Activated CD4-positive, alpha-beta T cell treated with anti-CD3 and anti-CD28 coated beads, Interleukin-2, amount 50 U/mL, for 24 hours (primary cell): ENCODE measurements at places on chromosomes 7 and 10.
A peak's percentile ranks its signal among the peaks of the same experiment; 100 is the strongest.

- DNase-seq = no peak
Observed at GRCh38 chr10:104066945-104067344, 18.7 kb downstream of the COL17A1 start.

DNA sequence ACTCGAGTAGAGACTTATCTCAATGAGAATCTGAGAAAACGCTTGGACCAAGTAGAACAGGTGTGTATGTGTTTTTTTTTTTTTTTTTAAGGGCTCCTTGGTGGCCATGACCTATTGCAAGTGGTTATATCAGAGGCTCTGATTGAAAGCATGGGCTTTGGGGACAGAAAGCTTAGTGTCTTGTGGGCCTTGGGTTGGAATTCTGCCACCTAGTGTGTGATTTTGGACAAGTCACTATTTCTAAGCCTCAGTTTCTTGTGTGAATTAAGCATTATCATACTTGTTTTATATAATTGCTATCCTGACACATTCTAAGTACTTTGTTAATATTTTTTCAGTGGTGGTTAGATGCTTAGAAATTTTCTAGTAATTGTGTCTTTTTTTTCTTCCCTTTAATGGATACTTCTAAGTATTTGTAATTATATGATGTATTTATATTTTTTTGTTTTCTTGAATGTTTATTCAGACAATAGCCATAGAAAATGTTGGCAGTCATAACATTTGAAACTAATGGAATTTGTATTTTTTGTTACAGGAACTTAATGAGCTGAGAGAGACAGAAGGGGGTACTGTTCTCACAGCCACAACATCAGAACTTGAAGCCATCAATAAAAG lies 33.1 kb downstream of the SMC3 start:
- DNase-seq = no peak

- no peak for DNase-seq
Observed at GRCh38 chr10:88528201-88528600, 54.9 kb downstream of the RNLS start.

DNA sequence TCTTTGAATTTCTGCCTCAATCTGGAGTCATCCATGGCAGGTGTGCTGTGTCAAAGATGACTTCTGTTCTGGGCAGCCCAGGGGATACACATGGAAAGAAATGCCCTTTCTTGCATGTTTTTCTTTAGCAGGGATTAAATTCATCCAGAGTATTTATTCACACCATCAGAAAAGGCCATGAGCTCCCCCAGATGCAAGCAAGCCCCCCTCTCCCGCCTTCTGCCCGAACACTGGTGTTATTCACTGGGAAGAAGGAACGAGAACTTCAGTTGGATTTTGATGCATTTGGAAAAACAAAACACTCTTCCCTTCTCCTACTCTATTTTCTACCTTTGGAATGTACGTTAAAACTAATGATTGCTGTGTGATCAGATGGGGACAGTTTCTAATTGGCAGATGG lies 1.4 kb downstream of the PLPP4 start:
- DNase-seq = no peak

GRCh38 chr7:46421441-46422230 lies 500.6 kb upstream of the IGFBP3 start:
- DNase-seq = no peak

GRCh38 chr7:142983825-142984224 lies 21.7 kb upstream of the KEL start:
- no peak for DNase-seq

- no peak for DNase-seq
Observed at GRCh38 chr7:84261509-84261908, 66.9 kb upstream of the SEMA3A start.

DNA sequence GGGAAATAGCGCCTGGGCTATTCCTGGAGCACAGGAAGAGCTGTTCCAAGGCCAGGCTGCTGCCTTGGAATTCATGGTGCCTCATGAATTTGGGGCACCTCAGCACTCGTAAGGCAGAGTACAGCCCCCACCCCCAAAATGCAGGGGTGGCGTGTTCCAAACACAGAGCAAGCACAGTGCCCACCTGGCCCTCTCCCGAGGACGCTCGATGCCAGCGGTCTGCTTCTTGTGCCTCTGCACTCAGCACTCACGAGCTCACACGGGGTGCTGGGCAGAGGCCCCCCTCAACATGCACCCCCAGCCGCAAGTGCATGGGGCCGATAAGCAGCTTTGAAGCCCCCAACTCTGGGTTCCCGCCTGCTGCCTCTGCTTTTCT lies 60.1 kb downstream of the ZRANB1 start:
- no peak for DNase-seq

DNA sequence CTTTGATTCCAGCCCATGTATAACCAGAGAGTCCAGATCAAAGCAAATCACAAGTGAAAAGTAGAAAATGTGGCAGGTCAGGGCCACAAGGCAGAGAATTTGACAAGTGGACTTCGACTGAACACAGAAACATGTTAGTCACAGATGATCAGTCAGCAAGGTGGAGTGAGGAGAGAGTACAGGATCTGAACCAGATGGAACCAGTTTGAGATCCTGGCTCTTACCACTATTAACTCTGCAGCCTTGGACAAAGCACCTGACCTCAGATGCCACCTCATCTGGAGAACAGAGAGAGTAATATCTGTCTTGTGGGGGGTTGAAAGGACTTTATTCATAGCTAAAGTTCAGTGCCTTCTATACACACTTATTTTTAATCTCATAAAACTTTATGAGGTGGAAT lies 4.4 kb downstream of the MRLN start:
- DNase-seq = no peak

DNA sequence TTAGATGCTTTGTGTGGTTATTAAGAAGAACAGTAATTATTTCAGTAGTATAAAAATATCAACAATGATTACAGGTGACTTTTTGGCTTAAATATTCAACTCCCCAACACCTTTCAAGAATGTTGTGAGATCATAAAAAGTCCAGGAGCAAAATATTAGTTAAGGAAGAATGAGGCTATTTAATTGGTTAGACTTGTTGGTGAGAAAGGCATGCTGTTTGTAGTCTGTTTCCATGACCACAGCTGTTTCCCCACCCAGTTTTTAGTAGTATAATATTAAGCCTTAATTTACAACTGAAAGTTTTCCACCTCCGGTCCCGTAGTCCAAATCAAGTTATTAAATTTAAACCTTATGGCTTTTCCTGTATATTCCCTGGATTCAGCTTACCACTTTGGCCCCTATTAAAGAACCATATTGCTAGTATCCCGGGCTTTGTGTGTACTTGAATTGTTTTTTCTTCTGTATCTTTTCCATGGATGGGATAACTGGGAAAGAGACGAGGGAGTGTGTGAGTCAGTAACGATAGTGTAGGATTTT lies 133.3 kb downstream of the CELF2 start:
- DNase-seq = no peak

- no peak for DNase-seq
Observed at GRCh38 chr7:120981888-120982615, 6.5 kb upstream of the CPED1 start.

- DNase-seq = no peak
Observed at GRCh38 chr10:103072891-103073290, 120.2 kb downstream of the NT5C2 start.

DNA sequence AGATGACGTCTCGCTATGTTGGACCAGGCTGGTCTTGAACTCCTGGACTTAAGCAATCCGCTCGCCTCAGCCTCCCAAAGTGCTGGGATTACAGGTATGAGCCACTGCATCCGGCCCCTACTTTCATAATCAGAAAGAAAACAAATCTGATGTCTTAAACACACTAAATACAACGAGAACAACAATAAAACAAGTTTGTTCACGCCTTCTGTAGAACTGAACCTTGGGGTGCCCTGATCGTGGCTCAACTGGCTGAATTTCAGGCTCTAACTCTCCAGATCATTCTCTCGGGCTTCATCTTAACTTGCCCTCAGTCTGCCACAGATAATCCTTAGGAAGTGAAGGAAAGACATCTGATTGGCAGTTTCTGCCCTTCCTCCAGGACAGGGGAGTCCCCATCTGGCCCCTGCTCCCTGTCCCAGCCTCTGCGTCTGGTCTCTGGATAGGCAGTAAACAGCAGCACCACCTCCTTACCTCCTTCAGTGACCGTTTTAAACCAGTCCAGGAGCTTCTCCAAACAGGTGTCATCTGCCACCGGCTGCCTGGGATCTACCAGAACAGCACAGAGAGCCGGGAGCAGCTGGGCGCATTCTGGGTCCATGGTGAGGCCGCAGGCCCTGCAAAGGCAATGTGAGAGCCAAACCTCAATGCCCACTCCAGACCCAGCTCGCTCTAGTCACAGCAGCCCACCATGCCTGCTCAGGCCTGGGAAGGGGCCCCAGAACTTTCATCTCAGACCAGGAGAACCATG lies 1.3 kb downstream of the BRAT1 start:
- no peak for DNase-seq

DNA sequence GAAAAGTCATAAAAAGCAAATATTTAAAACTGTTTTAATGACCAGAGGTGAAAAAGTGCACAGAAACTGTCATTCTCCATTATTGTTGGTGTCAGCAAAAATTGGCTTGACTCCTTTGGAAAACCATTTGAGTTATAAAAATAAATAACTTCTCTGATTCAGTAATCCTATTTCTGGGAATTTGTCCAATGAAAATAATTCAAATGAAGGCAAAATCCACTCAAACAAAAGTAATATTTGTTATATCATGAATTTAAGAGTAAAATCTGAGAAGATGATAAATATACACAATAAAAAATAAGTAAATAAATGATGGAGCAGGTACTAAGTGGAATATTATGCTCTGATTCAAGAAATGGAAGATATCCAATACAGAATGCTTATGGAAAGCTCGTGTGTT lies 326.6 kb upstream of the KLF6 start:
- no peak for DNase-seq

GRCh38 chr7:28597284-28597683 lies 185.0 kb downstream of the CREB5 start:
- DNase-seq = no peak

GRCh38 chr7:31190906-31191305 lies 138.8 kb downstream of the ADCYAP1R1 start:
- DNase-seq = no peak

DNA sequence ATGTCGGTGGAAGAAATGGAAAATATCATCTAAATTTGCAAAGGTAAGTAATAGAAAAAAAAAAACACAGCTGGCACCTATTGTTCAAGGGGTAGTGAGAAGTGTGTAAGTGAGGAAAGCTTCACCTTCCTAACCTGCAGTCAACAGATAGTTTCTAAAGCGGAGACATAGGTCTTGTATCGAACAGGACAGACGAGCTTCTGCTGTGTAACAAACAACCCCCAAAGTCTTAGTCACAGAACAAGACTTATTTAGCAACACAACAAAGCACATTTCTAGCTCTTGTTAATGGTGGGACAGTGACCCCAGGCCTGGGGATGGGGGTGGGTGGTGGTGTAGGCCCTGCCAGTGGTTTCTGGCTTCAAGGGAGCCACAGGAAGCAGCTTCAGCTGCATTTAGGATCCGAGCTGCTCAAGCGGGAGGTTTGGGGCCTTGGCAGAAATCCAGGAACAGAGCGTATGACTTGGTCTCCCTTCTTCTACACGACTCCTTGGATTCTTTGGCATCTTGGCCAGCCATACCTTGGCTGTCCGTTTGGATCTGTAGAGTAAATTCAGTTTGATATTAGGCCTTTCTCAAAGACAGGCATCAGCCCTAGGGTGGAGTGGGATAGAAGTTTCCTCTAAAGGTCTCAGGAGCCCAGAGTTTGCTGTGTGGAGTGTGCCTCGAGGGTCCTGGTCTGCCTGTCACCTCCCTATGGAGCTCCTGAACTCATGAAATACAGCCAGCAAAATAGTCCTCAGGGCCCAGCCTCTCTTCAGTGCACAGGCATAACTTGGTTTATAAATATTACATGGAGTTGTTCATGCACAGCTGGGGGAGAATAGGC lies 56.9 kb upstream of the SHH start:
- DNase-seq = no peak

DNA sequence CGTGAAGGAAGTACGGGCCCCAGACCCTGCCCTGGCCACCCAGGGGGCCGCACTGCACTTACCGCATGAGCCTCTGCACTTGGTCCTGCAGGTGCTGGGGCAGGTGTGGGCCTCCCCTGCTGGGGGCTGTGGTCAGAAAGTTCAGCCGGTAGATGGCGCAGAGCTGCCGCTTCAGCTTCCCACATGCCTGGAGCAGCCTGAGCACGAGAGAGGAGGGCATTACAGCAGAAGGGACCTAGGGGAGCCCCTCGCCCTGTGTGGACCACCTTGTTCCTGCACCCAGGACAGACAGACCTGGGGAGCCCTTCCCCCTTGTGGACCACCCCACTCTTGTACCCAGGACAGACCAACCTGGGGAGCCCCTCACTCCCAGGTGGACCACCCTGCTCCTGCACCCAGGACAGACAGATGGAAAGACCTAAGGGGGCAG lies 8.7 kb upstream of the PYROXD2 start:
- DNase-seq = no peak

GRCh38 chr10:20094226-20094976 lies 278.2 kb downstream of the PLXDC2 start:
- DNase-seq = no peak

GRCh38 chr7:157674027-157674714 lies 337.4 kb downstream of the DNAJB6 start:
- DNase-seq = no peak

DNA sequence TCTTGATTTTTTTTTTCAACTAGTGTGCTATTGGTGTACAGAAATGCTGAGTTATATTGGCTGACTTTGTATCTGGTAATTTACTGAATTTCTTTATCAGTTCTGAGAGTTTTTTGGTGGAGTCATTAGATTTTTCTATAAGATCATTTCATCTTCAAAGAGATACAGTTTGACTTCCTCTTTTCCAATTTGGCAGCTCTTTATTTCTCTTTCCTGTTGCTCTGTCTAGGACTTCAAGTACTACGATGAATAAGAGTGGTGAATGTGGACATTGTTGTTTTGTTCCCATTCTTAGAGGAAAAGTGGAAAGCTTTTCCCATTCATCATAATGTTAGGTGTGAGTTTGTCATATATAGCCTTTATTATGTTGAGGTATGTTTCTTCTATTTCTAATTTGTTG lies 50.2 kb downstream of the LOXL4 start:
- DNase-seq = no peak

- peak; percentile 50 for DNase-seq
Observed at GRCh38 chr7:44750921-44751571, 2.4 kb downstream of the ZMIZ2 start.

GRCh38 chr7:3179456-3179855 lies 121.6 kb upstream of the SDK1 start:
- no peak for DNase-seq

DNA sequence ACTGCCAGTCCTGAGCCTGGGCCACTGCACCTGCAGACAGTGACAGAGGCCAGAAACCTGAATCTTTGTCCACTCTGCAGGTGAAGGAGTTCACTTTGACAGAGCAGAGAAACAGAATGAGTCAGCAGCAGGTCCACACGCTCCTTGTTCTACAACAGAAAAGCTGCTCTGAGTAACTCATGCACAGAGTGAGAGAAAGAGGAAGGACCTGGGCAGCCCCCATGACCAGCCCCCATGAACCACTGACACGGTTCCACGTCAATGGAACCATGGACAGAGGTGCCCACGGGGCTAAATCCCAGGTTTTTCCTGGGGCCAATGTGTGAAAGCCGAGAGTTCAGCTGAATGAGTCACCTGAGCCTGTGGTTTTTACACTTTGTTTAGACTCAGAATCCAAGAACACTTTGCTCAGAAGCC lies 40.8 kb upstream of the CTBP2 start:
- DNase-seq = no peak

GRCh38 chr7:8507566-8507965 lies 74.2 kb downstream of the NXPH1 start:
- DNase-seq = no peak
